ENCODE measurements at places on chromosomes 7 and 10.

DNA sequence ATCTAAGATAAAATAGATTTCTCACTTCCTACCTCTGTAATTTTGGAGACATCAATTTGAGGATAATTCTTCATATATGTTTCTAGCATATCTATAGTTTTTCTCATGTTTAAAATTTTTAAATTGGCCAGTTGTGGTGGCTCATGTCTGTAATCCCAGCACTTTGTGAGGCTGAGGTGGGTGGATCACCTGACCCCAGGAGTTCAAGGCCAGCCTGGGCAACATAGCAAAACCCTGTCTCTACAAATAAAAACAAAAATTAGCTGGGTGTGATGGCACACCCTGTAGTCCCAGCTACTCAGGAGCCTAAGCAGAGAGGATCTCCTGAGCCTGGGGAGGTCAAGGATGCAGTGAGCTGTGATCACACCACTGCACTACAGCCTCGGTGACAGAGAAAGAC is 4.9 kb downstream of the ACBD5 start:
- no peak for DNase-seq

GRCh38 chr7:6531492-6532279 is 19.6 kb downstream of the GRID2IP start:
- no peak for DNase-seq

GRCh38 chr10:112663234-112664125 is 216.5 kb downstream of the VTI1A start:
- DNase-seq, result peak; percentile 82

DNA sequence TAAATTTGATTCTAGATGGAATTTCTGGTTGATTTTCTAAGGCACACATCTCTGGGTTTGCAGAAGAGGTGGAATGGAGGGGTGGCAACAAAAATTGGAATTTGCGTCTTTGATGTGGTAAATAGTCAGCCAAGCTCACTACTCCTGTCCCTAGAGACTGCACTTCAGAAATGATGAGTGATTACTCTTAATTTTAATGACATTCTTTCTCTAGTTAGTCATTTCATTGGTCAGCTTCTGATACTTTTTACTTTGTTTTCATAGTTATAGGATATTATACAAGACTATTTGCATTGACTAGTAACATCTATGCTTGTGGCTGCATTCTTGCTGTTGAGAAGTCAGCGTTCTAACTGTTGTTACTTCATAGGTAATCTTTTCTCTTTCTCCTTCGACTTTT is 658.3 kb downstream of the SUGCT start:
- DNase-seq, result peak; percentile 5

DNA sequence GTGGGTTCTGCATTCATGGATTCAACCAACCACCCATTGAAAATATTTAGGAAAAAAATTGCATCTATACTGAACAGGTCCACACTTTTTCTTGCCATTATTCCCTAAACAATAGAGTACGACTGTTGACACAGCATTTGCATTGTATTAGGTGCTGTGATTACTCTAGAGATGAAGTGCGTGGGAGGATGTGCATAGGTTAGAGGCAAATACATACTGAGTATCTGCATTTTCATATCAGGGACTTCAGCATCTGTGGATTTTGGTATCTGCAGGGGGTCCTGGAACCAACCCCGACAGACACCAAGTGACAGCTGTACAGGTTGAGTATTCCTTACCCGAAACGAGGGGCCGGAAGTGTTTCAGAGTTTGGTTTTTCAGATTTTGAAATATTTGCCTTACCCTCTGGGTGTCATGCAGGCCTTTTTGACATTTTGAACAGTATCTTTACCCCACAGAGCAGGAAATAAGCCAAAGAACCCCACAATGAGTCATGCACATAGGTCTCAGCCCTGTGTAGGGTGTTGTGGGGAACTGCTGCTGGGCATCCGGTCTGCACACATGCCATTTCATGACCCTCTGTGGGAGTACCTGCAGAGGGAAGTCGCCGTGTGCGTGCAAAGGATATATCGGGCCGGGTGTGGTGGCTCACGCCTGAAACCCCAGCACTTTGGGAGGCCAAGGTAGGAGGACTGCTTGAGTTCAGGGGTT is 14.5 kb downstream of the NUDT5 start:
- DNase-seq, result no peak

All from kidney epithelial cell (primary cell).